Muscle of leg (tissue), 16 donors: ENCODE measurements at places on chromosomes 7 and 10. TPM values are rescaled to one million over a fixed set of nuclear protein-coding genes. Genes with fewer than 3 reads are reported as not detected.

The PON1 gene
- 0.31 TPM for total RNA-seq

The MYL7 gene
- 13.0 TPM for total RNA-seq

The JCAD gene
- 33.4 TPM for total RNA-seq

The TDRD1 gene
- total RNA-seq: 0.13 TPM

The PDZD8 gene
- total RNA-seq: 9.7 TPM

The LBX1 gene
- 3.3 TPM for total RNA-seq

The LIPM gene
- total RNA-seq: not detected

The FAM237B gene
- not detected for total RNA-seq

The CDH23 gene
- 4.2 TPM for total RNA-seq

The LIPN gene
- total RNA-seq: not detected

The NAT16 gene
- not detected for total RNA-seq

DNA sequence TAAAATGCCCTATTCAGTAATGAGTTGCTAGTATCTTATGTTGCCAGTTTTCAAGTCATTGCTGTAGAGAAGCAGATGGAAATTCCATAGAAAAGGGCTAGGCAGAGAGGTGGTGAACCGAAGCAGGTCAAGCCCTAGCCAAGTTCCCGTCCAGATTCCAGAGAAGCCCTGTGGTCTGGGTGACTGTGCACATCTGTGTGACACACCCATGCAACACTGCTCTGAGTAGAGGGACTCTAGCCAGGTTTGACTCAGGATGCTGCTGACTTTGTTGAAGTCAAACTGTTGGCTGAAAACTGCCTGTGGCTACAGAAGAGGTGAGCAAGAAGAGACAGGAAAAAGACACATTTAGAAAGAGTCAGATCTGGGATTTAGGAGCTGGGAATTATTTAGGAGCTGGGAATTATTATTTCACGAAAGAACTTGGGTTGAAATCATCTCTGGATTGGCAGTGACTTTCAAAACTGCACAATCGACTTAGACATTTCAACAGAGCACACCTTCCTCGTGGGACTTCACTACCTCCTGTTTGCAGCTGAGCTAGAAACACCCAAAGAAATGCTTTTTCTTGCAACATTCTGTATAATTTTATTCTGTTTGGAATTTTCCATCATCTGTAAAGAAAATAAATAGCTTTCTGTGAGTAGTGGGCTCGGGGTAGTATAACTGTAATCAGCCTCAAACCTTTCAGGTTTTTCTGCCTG is 149.1 kb upstream of the PRKCQ start:
- DNase-seq: peak; percentile 86

DNA sequence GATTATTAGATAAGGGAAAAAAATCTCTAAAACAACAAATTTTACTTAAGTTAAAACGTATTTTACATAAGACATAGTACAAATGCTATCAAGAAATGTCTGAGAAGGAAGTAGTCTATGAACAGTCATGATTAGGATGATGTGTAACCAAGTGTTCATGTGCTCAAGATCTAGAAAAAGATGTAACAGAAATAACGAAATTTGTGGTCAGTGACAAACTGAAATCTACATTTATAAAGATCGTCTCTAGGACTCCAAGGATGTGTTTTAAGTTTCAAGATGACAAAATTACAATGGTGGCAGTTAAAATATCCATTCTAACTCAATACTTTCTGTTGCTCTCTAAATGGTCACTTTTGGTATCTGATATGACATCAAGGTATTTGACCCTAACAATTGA is 17.2 kb downstream of the PPP3CB start:
- no peak for DNase-seq

DNA sequence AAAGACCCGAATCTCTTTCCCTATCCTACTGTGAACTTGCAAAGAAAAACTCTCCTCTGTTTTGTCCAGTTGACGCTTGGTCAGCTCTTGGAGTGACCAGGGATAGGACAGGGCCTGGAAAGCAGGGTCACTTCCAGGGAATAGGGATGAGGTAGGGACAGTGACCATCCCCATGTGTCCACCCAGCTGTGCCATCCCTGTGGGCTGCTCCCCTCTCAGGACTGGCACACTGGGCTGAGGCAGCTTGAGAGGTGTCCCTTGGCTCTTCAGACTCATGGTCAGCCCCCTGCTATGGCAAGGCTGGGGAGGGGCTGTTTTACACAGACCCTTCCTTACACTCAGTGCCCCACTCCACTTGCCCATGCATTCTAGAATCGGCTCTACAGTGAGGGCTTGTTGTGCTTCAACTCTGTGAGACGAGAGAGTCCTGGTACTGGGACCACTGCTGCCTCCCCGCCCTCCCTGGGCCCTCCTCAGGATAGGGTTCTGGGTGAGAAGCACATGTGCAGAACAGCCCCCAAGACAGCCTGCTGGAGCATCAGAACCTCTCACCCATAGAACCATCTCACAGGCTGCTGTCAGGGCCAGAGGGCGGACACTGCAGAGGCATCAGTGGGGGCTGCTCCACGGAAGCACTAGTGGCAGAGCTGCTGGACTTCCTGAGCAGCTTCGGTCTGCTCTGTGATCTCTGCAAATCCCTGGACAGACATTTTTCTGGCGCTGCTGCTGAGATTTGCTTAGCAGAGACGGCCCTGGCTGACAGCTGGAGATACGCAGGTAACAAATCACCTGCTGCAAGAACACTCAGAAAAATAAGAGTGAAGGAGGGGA is 202.8 kb upstream of the CXCL12 start:
- DNase-seq: no peak

DNA sequence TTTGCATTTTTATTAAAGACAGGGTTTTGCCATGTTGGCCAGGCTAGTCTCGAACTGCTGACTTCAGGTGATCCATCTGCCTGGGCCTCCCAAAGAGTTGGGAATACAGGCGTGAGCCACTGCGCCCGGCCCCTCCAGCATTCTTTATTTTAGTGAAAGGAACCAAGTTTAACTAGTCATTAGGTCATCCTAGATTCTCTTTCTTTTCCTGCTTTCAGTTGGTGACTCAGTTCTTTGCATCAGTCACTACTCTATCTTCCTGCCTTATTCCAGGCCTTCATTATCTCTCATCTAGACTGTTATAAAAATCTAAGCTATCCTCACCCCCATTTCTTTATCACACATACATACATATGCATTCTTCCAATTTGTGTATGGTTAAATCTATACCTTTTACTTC is 63.7 kb downstream of the PRSS58 start:
- DNase-seq: no peak

DNA sequence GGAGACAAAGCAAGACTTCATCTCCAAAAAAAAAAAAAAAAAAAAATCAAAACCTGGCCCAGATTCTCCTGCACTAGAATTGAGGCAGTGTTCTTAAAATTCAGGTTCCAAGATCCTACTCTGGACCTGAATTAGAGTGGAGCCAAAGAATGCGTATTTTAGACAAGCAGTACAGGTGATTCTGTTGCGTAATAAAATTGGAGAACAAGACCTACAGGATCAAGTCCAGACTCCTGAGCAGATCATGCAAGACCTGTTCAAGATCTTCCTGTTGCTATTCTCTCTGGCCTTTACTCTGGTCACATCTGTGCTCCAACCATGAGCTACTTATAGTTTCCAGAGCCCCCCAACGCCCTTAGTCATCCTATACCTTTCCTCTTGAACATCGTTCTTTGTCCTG is 51.5 kb upstream of the RSBN1L start:
- DNase-seq: no peak

DNA sequence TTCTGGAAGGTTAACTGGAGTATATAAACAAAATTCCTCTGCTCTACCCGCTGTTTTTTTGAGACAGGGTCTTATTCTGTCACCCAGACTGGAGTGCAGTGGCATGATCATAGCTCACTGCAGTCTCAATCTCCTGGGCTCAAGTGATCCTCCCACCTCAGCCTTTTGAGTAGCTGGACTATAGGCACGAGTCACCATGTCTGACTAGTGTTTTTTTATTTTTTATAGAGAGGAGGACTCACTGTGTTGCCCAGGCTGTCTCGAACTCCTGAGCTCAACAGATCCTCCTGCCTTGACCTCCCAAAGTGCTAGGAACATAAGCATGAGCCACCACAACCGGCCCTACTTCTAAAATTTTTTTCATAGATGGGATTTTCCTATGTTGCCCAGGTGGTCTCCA is 2.2 kb downstream of the RAB18 start:
- DNase-seq: no peak

DNA sequence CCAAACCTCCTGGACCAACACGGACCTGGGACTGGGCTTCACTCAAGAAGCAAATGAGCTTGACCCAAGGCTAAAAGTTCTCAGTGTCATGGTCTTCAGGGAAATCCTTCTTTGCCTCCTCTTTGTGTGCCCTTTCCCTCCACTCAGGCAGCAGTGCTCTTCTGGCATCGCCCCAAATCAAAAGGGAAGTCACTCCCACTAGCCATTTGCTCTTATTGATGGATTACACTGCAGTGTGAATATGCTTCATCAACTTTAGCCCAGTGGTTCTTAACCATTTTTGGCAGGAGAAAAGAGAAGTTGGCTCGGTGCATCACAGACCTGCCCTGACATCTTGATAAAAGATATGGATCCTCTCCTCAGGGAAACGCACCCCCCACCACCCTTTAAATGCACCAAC is 19.2 kb upstream of the IKZF1 start:
- DNase-seq: no peak

GRCh38 chr10:89307269-89307577 is 5.4 kb downstream of the IFIT2 start:
- DNase-seq: no peak

GRCh38 chr10:75657351-75657750 is 225.9 kb downstream of the LRMDA start:
- DNase-seq: no peak

DNA sequence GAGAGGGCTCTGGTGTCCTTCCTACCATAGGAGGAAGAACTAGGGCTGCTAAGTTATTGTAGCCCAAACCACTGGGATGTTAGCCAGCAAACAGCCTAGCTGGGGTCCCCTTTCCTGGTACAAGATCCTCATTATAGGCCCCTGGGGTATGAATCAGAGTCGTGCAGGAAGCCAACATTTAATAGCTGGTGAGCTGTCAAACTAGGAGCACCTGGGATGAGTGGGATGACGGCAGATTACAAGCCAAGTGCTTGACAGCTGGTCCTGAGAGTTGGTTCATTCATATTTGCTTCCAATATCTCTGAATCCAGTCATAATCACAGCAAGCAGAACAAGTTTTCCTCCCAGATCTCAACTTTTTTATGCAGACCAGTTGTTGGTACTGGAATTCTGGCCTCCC is 25.1 kb upstream of the DNAJB12 start:
- no peak for DNase-seq

- DNase-seq: no peak
These were observed 29.3 kb downstream of the ARL4A start for GRCh38 chr7:12716722-12717121.

GRCh38 chr7:106283831-106284713 is 711 bp downstream of the NAMPT start:
- peak; percentile 55 for DNase-seq

DNA sequence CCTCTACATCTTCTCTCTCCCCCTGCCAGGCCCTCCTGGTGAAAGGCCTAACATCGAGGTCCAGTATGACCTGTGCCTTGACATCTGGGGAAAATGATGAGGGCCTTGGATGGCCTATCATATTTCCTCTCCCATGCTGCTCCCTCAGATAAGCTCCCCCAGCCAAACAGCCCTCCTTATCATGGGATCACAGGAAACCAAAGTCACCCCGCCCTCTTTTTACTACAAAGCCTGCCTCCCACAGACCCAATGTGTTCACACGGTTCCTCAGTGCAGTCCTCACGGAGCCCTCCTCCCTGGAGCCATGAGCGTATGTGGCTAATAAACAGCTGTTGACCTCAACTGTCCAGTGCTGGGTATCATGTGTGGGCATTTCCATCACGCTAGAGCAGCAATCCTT is 32.0 kb downstream of the C10orf90 start:
- DNase-seq: no peak

GRCh38 chr7:134546955-134547354 is 2.0 kb upstream of the AKR1B15 start:
- peak; percentile 44 for DNase-seq

DNA sequence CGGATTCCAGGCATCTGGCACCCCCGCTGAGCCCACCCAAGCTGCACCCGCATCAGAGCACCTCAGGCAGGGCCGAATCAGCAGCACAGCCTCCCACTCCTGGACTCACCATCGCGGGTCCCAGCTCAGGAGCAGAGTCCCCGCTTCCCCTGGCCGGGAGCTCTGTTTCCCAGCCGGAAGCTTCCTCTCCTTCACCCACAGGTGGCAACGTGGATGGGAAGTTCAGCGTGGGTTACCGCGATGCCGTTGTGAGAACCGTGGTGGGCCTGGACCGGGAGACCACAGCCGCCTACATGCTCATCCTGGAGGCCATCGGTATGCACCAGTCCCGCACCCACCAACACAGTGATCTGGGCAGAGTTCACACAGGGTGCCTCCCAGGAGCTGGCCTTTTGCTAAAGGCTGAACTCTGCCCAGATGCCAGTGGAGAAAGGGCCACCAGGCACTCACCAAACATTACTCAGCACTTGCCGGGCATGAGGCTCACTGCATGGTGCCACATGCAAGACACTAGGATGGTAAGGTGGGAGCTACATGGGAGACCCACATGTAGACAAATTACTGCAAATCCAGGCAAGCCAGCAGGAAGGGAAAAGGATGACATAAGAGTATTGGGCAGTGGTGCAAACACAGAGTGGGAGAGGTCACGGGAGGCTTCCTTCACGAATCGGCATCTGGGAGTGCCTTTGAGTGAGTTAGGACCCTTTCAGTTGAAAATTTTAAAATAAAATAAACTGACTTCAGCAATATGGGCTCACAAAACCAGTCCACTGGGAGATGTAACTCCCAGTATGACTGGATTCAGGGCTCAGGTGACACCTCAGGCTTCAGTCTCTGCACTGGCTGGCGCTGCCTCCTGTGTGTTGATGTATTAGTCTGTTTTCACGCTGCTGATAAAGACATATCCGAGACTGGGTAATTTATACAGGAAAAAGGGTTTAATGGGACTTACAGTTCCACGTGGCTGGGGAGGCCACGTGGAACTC is 10.4 kb downstream of the C10orf105 start:
- DNase-seq: no peak

- no peak for DNase-seq
These were observed 48.0 kb upstream of the DLG5 start for GRCh38 chr10:77974396-77975074.

GRCh38 chr7:1663223-1663622 is 6.9 kb upstream of the ELFN1 start:
- DNase-seq: no peak
